ENCODE measurements at places on chromosomes 13 and 19. TPM values are rescaled to one million over a fixed set of nuclear protein-coding genes. Genes with fewer than 3 reads are reported as not detected.

- no peak within 1 kb of the TSS for H3K27ac ChIP-seq
- H3K36me3 ChIP-seq, result no peaks in the 10 kb centered on the region
- no peak within 1 kb of the TSS for H3K4me3 ChIP-seq
- peak; percentile 78 for DNase-seq
- H3K27me3 ChIP-seq, result no peaks in the 10 kb centered on the region
- peaks cover 8% of the 10 kb centered on the region for H3K4me1 ChIP-seq
These were observed at the start of gene MEF2B for GRCh38 chr19:19170053-19170872. TSS of gene MEF2B (minus strand) at chr19:19170263. CDS start at chr19:19150735, 19,528 bp downstream.

- peak overlapping the region; percentile 67 for H3K27ac ChIP-seq
- no peak for DNase-seq
- H3K4me1 ChIP-seq, result peaks cover 47% of the 10 kb centered on the region
- peak overlapping the region; percentile 96 for H3K4me3 ChIP-seq
- H3K27me3 ChIP-seq, result no peaks in the 10 kb centered on the region
- peaks cover 5% of the 10 kb centered on the region for H3K36me3 ChIP-seq
These were observed 1.9 kb downstream of the NAPA start for GRCh38 chr19:47512948-47513319.

- no peak overlapping the region for H3K4me3 ChIP-seq
- H3K27me3 ChIP-seq, result peaks cover 3% of the 10 kb centered on the region
- no peak for DNase-seq
- no peak overlapping the region for H3K27ac ChIP-seq
- peaks cover 8% of the 10 kb centered on the region for H3K4me1 ChIP-seq
These were observed 8.8 kb upstream of the CD22 start for GRCh38 chr19:35320065-35320713.

DNA sequence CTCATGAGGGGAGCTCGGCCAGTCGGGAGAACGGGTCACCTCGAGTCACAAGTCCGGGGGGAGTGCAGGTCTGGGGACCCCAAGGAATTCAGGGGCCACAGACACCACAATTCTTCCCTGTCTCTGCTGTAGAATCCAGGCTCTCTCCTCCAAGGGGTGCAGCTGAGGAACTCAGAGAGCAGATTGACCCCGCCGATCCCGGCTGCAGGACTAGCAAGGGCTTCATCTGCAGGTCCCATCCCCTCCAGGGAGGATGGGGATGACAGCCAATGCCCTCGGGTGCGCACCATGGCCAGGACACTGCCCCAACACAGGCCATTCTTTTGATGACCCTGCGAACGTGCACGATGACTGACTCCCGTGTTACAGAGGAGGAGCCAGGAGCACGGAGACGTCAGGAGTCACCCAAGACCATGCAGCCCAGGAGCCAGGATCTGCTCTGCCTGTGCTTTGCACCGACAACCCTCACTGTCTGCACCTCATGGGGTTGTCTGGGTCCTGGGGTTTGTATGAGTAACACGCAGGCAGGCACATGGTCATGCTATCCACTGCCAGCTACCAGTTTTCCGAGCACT lies 48.5 kb upstream of the TUBGCP3 start:
- no peak for DNase-seq
- no peaks in the 10 kb centered on the region for H3K36me3 ChIP-seq
- peaks cover 9% of the 10 kb centered on the region for H3K4me1 ChIP-seq
- peaks cover 15% of the 10 kb centered on the region for H3K27me3 ChIP-seq

- peaks cover 4% of the 10 kb centered on the region for H3K4me1 ChIP-seq
- H3K36me3 ChIP-seq, result no peaks in the 10 kb centered on the region
- H3K27ac ChIP-seq, result no peak overlapping the region
These were observed 11.4 kb downstream of the PCCA start for GRCh38 chr13:100100115-100100879.

DNA sequence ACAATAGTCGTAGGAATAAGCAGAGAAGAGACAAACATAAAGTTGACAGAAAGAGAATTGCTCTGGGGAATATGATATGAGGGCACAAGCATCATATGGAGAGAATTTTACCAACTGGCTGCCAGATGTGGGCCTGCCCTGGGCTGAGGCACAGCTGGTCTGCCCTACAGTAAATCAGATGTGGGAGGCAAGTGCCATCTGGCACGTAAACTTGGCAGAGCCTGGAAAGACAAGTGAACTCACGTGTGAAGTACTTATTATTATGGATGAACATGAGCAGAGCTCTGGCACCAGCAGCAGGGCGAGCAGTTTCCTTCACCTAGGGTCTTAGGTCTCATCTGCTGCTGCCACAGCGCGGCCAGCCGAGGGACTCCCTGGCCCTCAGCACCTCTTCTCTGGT lies 20.6 kb downstream of the PCDH8 start:
- H3K27ac ChIP-seq, result no peak overlapping the region
- peaks cover 13% of the 10 kb centered on the region for H3K27me3 ChIP-seq
- H3K4me3 ChIP-seq, result no peak overlapping the region
- no peaks in the 10 kb centered on the region for H3K36me3 ChIP-seq
- H3K4me1 ChIP-seq, result no peaks in the 10 kb centered on the region

Gene MVB12A
- 43.2 TPM for total RNA-seq

Gene TBC1D17
- total RNA-seq, result 40.0 TPM

Gene F10
- not detected for total RNA-seq

Data from activated T-helper 2 cell treated with anti-CD3 and anti-CD28 coated beads, Interferon-gamma antibody, Interleukin-2, Interleukin-4, amounts not matched to agents 10 μg/mL and 5 μg/mL and 100 μg/mL, durations not matched to agents 14 hours and 24 hours and 36 hours (primary cell).